Activated T-cell treated with anti-CD3 and anti-CD28 coated beads, Interleukin-2, amount 50 U/mL, for 1 hour (primary cell): ENCODE measurements at places on chromosomes 1 and 21.

GRCh38 chr1:86926883-86927282 is 12.4 kb downstream of the HS2ST1 start:
- DNase-seq = no peak

DNA sequence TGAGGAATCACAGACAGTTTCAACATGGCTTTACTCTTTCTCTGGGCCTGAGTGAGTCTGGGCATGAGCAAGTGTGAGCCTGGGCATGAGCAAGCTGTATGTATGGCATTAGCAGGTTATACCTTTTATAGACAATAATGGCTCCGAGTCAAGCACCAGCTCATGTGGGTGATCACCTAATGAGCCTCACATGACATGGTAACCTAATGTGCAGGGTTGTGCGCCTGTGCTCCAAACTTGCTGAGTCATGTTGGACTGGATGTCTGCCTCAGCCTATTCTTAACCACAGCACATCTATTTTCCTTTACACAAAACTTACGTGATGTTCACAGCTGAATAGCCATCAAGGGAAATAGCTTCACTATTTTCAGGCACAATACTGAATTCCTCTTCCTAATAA is 236.2 kb upstream of the NRIP1 start:
- no peak for DNase-seq

GRCh38 chr1:29592731-29593130 is 356.4 kb downstream of the PTPRU start:
- no peak for DNase-seq

DNA sequence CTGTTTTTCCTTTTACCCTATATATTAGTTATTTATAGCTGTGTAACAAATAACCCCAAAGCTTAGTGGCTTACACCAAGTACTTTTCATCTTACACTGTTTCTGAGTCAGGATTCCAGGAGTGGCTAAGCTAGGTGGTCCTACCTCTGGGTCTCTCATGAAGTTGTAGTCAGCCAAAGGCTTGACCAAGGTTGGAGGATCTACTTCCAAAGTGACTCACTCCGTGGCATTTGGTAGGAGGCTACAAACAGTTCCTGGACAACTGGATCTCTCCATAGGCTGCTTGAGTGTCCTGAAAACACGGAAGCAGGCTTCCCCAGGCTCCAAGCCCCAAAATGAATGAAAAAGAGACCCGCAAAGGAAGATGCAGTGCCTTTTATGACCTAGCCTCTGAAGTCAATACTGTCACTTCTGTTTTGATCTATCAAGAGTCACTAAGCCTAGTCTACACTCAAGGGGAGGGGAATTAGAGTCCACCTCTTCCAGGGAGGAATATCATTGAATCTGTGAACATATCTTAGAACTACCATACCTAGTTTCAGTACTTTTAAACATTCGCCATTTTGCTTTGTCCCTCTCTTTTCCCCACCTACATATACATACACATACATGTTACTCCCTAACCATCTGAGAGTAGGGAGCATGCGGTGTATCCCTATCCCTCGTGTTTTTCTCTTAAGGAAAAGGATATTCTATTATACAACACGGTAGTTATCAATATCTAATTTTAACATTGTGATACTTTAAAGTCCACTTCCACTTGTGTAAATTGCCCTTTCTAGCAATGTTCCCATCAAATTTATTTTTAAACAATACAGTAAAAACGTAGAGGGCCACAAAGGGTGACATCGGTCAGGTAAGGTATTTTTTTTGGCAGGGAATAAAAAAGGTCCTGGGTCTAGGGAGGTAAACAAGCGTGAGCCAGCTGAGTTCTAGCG is 67.2 kb downstream of the SLC35A3 start:
- no peak for DNase-seq

DNA sequence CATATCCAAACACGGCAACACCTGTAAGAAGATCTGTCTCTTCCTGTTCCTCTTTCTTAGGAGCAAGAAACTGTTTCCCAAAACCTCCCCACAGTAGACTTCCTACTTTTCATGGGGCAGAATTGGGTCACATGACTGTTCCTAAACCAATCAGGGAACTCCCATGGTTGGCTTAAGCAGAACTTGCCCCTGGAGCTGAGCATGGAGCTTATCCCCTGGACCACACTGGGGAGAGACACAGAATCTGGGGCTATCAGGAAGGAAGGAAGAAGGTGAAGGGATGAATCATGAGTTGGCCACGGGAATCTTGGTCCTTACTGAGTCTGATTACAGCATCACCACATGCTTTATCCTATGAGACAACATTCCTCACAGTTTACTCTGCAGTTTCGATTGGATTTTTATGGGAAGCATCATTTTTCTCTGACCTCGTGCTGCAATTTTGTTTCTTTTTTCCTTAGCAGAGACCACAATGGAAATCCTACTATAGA is 81.8 kb downstream of the CDC7 start:
- no peak for DNase-seq

DNA sequence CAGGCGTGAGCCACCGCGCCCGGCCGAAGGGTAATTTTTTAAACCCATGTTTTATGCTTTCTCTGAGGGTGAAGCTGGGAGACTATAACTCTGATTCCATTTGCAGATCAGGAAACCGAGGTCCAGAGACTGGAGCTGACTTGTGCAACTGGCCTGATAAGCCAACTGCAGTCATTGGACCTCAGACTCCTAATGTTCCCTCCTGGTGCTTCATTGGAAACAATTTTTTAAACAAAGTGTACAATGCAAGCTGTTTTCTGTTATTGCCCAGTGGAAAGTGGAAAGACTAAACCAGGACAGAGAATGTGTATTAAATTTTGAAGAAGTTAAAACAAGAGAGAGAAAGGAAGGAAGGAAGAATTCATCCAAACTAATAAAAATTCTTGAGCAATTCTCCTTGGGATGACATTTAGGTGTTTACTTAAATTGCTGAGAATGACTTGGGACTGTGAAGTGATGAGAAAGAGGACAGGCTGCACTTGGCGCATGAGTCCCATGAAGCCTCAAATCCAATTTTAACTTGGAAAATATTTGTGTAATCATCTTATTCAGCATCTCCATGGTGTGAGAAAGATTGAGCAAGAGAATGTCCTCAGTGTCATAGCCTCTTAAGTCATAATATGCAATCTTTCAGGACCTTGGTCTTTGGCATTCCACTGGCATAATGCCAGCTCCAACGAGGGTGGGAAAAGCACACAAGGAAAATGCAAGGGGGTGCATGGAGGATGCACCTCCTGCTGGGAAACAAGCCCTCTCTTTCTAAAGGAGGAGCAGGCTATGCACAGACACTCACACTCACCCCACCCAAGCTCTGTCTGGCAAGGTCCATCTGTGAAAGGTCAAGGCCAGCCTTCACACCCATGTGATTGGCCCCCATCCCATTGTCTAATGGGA is 342.0 kb downstream of the SIPA1L2 start:
- DNase-seq = no peak

DNA sequence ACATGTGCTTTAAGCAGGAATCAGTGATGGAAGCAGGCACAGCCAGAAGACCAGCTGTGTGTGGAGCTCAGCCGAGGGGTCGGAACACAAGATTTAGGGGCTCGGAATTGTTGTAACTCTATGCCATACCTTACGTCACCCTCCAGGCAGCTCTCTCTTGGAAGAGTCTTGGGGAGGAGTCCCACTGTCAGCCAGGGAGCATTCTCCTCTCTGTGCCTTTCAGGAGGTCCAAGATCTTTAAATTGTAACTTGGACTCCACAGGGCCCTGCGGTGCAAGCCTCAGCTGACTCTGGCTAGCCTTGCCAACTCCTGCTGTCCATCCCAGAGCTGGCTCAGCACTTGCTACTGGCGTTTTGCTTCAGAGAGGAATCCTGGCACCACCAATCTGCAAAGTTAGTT is 26.4 kb upstream of the ROR1 start:
- DNase-seq = no peak

- DNase-seq = no peak
These were observed 16.1 kb upstream of the EDARADD start for GRCh38 chr1:236377832-236378535.

GRCh38 chr1:3903141-3904005 is 3.3 kb upstream of the C1orf174 start:
- DNase-seq = no peak

DNA sequence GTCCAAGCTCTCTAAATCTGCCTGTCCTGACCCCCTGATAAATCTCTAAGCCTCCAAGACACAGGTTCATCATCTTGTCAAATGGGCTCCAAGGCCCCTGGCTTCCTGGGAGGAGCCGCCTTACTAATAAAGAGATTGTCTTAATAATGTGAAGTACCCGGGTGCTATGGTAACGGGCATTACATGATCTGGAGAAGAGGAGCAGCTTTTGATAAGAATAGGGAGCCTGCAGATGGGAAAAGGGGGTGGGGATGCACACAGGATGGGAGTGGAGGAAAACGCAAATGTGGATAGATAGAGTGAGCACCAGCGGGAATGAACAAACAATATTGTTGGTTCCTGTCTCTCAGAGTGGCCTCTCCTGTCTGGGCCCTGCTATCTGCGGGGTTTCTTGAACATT is 11.9 kb upstream of the RXRG start:
- no peak for DNase-seq

DNA sequence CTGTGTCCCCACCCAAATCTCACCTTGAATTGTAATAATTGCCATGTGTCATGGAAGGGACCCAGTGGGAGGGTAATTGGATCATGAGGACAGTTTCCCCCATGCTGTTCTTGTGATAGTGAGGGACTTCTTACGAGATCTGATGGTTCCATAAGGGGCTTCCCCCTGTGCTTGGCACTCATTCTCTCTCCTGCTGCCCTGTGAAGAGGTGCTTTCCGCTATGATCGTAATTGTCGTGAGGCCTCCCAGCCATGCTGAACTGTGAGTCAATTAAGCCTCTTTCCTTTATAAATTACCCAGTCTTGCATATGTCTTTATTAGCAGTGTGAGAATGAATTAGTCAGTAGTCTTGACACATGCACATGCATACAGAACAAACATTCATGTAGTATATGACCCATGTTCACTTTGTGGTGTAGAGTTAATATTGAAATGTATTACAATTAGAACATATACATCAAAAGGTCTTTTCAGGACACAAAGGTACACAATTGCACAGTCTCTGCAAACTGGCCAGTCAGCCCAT is 16.9 kb upstream of the IFI16 start:
- DNase-seq = no peak

DNA sequence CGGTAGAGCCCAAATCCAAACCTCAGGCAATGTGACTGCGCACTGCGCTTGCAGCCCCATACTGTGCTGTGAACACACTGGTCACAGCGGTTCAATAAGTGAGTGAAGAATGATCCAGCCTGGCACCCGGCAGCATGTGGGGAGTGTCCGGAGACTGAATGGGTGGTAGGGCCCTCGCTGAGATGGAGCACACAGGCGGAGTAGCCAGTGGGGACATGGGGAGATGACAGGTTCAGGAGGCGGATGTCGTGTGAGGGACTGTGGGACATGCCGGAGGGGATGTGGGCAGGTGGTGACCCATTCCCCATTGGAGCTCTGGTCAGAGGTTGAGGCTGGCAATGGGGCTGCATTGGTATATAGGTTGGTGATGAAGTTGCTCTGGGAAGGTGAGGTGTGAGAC is 5.6 kb downstream of the SRARP start:
- DNase-seq = no peak

- DNase-seq = no peak
These were observed 186.7 kb upstream of the NFIA start for GRCh38 chr1:60895701-60896100.

GRCh38 chr1:26363549-26364448 is 8.8 kb downstream of the ZNF683 start:
- peak; percentile 89 for DNase-seq

GRCh38 chr1:43893006-43893405 is 40.6 kb upstream of the ARTN start:
- no peak for DNase-seq

GRCh38 chr1:201781437-201781836 is 47.5 kb upstream of the IPO9 start:
- DNase-seq = no peak

- no peak for DNase-seq
These were observed 10.0 kb upstream of the C1orf115 start for GRCh38 chr1:220680085-220680687.

GRCh38 chr1:1348420-1349255 is 580 bp downstream of the DVL1 start:
- no peak for DNase-seq
